Thyroid gland (tissue), 4 donors: ENCODE measurements at places on chromosomes 16 and 17.

DNA sequence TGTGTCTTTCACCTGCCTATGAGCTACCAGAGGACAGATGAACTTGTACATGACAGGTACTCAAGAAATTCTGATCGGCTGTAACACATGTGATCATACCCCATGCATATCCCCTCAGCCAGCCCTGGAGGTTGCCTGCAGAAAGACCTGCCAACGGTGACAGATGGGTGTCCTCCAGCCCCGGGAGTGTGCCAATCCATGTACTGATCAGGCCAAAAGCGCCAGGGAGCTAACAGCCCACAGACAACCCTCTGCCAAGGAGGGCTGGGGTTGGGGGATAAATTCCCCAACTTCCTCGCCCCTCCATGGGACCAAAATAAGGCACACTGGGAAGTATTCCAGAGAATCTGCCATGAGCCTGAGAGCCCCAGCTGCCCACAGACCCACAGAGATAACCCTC is 189.4 kb downstream of the CCT6B start:
- no peak for DNase-seq

DNA sequence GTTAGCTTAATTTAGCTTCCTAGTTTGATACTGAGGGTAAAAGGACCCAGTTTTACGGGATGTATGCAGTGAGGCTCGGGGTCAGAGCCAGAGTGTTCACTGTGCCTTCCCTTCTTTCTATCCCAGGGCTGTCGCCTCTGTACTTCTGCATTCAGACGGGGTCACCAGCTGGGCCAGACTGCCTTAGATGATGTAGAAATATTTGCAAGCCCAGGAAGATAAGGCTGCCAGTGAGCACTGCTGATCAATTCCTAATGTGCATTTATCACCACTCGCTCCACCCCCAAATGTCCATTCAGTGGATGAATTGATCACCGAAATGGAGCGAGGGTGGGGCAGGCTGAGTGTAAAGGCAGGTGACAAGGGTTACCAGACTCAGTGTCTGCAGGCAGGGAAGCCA is 9.1 kb downstream of the SHISA6 start:
- DNase-seq, result no peak

GRCh38 chr16:77599793-77600415 is 122.4 kb upstream of the NUDT7 start:
- peak; percentile 55 for DNase-seq

DNA sequence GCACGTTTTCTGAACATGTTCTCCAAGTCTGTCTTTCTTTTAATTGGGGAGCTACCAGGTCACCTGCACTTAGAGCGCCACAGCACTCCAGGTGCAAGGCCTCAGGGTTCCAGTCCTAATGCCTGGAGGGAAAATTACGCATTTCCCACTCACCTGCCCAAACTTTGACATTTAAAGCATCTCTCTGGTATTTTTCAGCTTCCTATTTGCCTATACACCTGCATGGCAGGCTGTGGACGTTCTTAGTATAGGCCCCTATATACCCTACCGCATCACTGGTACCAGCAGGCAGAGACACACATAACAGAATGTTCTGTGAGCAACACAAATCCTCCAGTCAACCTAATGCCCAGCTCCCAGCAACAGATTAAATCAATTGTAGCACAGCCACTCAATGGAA is 213.3 kb downstream of the MRTFB start:
- no peak for DNase-seq

GRCh38 chr16:46715769-46716305 is 26.4 kb downstream of the ORC6 start:
- DNase-seq, result no peak

GRCh38 chr16:86477642-86478041 is 32.7 kb upstream of the FOXF1 start:
- DNase-seq, result no peak

- DNase-seq, result no peak
These were observed 310.1 kb downstream of the CA10 start for GRCh38 chr17:51848451-51848850.

DNA sequence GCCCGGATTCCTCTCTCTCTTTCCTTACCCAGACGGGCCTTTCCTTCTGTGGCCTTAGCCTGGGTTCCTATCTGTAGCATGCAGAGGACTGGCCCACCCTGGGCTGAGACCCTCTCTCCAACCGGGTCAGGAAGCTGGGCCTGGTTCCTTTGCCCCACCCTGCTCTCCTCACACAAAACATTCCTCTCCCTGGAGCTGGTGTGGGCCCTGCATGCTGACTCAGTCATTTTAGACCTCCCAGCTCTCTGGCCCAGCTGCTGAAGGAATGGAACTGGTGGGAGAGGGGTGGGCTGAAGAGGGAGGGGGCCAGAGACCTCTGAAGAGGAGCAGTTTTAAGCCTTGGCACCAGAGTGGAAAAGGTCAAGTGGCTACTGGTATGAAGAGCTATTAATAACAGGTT is 957 bp downstream of the MYL4 start:
- peak; percentile 75 for DNase-seq

- DNase-seq, result no peak
These were observed 16.0 kb upstream of the ARL4D start for GRCh38 chr17:43382776-43383175.

GRCh38 chr17:12296209-12296625 is 275.5 kb downstream of the MAP2K4 start:
- no peak for DNase-seq

- DNase-seq, result no peak
These were observed 49.7 kb upstream of the CCDC182 start for GRCh38 chr17:57794841-57795240.

- DNase-seq, result peak; percentile 35
These were observed 6.1 kb upstream of the STAC2 start for GRCh38 chr17:39231591-39232551.

DNA sequence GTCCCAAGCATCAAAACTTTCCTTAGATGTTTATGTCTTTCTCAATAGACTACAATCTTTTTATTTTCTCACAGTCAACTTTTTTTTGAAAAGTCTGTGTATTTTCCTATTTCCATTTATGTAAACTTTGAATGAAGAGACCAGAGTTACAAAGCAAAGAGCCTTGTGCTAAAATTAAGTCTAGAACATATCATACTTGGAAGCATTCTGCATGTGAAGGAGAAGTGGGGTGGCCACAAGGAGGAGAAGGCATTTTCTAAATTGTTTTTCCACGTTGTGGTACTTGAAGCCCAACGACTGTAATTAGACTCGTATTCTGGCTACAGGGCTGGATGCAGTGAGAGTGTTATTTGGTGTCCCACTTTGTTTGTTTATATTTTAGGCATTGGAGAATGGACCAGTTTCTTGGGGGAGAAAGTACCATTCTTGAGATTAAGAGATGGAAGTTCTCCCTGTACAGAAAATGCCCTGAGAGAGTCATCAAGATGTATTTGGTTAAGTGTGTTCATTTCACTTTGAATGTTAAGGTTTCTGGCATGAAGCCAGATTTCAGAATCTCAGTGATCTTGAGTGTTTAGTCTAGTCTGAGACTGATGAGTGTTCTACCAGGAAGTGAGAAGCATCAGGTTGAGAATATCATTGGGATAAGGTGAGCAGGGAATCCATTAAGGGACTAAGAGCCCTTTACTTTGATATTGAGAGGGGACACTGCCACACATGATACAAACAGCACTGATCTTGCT is 71.6 kb downstream of the MAP2K6 start:
- no peak for DNase-seq

DNA sequence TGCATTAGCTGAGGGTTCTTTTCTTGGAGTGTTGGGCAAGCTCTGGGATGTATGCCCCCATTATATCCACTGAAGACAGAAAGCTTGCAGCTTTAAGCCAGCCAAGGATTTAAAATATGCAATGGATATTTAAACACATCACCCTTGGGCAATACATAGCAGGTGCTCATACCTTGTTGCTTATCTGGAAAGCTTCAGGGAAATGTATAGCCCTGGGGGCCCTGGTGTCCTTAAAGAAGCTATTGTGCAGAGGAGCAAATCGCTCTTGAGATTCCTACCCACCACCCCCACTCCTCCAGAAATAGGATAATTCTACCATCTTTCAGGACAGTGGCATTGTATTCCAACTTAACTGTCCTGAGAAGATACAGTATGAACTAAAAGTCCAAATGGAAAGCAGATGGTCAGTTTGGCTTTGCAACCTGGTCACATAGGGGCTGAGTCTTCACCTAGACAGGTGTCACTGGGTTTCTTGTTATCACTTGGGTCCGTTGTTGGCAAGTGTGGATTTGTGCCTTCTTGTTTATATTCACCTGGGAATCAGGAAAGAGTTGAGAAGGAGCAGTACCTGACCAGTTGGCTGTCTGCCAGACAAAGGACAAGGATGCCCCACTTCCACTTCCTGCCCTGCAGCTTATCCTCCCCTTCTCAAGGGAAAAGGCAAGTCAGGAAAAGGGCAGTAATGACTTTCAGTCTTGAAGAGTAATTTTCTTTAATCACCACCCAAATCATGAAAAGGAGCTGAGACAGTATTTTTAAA is 3.4 kb downstream of the ANKRD40CL start:
- DNase-seq, result peak; percentile 25

DNA sequence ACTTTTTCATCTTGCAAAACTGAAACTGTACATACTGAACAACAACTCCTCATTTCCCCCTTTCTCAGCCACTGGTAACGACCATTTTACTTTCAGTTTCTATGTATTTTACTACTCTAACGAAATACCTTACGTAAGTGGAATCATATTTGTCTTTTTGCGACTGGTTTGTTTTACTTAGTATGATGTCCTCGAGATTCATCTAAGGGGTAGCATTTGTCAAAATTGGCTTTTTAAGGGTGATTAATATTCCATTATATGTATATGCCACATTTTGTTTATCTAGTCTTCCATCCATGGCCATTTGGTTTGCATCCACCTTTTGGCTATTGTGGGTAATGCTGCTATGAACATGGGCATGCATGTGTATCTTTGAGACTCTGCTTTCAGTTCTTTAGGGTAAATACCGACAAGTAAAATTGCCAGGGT is 10.4 kb downstream of the KPNB1 start:
- DNase-seq, result no peak

- no peak for DNase-seq
These were observed 4.8 kb downstream of the ADAP2 start for GRCh38 chr17:30926516-30926915.

- no peak for DNase-seq
These were observed 13.5 kb upstream of the CETP start for GRCh38 chr16:56948234-56948633.

DNA sequence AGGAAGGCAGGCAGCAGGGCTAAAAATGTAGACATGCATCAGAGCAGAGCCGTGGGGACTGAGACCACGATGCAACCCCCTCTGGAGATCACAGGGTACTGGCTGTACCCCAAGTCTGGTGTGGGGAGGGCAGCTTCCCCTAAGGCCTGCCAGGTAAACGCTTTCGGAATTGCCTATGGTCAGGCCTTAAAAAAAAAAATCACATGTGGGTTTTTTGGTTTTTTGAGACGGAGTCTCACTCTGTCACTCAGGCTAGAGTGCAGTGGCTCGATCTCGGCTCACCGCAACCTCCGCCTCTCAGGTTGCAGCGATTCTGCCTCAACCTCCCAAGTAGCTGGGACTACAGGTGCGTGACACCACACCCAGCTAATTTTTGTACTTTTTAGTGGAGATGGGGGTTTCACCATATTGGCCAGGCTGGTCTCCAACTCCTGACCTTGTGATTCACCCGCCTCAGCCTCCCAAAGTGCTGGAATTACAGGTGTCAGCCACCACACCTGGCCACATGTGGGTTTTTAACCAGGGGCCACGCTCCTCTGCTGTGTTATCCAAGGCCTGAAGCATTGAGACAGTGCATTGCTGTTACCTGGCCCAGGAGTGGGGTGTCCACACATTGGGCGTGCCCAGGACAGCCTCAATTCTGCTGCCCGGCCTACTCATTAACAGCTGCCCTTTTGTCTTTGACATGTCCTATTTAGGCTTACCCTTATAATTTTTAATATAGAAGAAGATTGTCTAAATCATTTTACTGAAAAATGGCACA is 50.4 kb downstream of the LITAF start:
- DNase-seq, result no peak

DNA sequence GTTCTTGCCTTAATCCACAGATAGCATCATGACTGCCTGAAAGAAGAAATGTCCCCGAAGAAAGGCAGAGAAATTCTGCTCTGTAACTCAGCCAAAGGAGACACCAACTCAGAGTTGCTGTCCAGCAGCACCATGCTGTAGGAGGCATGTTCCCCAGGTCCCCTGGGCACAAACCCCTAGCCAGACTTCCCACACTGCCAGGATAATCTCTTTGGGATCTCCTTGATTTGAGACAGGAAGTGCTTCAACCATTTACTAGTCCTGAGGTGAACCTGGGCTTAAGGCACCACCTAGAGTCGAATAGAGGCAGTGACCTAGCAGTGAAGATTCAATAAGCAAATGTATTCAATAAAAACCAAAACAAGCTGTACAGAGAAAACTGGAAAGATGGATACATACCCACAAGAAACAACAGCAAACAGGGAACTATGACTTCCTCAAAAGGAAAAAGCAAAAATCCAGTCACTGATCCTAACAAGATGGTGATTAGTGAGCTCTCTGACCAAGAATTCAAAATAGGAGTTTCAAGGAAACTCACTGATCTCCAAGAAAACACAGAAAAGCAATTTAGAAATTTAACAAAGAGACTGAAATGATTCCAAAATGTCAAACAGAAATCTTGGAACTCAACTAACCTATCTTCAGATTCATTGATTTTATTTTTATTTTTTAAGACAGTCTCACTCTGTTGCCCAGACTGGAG is 5.7 kb downstream of the OR4D2 start:
- DNase-seq, result no peak

- DNase-seq, result no peak
These were observed 1.8 kb downstream of the FAHD1 start for GRCh38 chr16:1828645-1829410.

DNA sequence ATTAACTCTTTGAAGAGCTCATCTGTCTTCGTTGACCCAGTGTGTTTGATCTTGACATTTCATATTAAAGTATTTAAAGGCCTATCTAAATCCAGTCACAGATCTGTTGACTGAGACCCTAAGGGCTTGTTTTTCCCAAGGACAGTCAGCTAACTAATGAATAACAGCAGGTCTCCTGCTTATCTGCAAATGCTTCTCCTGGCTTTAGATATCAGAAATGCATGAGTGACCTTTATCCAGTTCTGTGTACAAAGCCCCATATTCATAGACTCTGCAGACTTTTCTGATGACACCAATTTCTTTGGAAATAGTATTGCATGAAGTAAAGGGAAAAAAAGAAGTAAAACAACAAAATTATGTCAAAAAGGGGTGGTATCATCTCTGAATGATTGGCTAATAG is 70.3 kb downstream of the YPEL2 start:
- DNase-seq, result no peak

DNA sequence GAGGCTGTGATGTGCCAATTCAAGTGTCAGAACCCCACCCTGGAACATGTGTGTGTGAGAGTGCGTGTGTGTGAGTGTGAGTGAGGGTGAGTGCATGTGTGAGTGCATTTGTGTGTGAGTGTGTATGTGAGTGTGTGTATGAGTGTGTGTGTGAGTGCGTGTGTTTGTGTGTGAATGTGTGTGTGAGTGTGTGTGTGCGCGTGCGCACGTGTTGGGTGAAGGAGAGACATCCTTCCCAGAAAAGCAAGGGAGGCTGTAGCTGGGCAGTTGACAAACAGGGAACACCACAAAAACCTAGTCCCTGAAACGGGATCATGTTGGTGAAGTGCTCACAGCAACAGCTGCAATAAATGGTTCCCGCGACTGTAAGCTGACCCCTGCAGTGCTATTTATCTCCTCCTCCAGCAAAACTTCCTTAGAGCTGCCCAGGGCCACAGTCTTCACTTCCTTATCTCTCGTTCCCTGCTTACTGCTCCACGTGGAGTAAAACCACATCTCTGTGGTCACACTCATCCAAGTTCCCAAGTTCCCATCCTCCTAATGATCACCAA is 40.1 kb upstream of the RPL38 start:
- no peak for DNase-seq
